ENCODE measurements at places on chromosomes 11 and 22. TPM values are rescaled to one million over a fixed set of nuclear protein-coding genes. Genes with fewer than 3 reads are reported as not detected.

DNA sequence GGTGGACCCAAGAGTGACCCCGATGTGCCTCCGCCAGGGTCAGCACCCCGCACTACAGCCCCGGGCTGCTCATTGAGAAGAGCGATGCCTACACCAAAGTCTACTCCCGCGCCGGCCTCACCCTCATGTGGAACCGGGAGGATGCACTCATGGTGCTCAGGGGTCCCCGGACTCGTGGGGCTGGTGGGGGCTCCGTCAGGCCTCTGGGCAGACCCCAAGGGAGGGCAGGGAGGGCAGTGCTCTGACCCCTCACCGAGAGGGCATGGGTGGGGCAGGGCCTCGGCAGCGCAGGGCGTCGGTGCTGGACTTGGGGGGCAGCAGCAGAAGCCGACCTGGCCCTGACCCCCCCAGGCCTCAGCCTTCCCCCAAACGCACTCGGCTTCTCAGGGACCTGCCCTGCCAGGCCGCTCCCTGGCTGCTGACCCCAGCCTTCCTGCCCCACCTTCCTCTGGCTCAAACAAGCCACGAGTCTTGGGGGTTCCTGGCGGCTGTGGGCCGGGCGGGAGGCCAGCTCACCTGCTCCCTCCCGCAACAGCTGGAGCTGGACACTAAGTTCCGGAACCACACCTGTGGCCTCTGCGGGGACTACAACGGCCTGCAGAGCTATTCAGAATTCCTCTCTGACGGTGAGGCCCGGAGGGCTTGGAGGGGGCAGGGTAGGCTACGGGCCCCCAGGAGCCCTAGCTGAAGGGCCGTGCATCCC lies 2.9 kb downstream of the MUC2 start:
- H3K27me3 ChIP-seq: no peaks in the 10 kb centered on the region
- DNase-seq: no peak
- H3K27ac ChIP-seq: no peak overlapping the region
- H3K4me3 ChIP-seq: no peak overlapping the region
- no peaks in the 10 kb centered on the region for H3K4me1 ChIP-seq

- H3K36me3 ChIP-seq: no peaks in the 10 kb centered on the region
- no peaks in the 10 kb centered on the region for H3K4me1 ChIP-seq
- no peak for DNase-seq
- no peak overlapping the region for H3K27ac ChIP-seq
- no peaks in the 10 kb centered on the region for H3K27me3 ChIP-seq
- H3K4me3 ChIP-seq: no peak overlapping the region
These were observed 304.8 kb upstream of the PITPNB start for GRCh38 chr22:28223826-28224225.

DNA sequence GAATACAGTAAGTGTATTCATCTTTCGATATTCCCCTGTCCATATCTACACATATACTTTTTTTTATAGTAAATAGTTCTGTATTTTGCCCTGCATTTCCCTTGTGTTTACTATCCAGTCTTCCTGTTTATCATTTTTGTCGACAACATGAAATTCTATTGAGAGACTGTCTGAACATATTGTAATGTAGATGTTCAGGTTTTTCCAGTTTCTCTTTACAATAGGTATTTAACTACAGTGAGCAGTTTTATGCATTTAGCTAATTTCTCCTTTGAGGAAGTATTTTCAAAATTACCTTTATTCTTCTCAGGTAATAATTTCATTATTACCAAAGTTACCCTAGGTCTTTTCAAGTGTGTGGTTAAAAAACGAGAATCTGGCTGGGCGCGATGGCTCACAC lies 16.7 kb downstream of the PIK3IP1 start:
- no peak overlapping the region for H3K27ac ChIP-seq
- no peaks in the 10 kb centered on the region for H3K27me3 ChIP-seq
- peaks cover 82% of the 10 kb centered on the region for H3K4me1 ChIP-seq
- no peak overlapping the region for H3K4me3 ChIP-seq
- no peak for DNase-seq
- H3K36me3 ChIP-seq: peaks cover 60% of the 10 kb centered on the region

GRCh38 chr22:46731246-46732040 lies 6.6 kb downstream of the CERK start:
- H3K27me3 ChIP-seq: no peaks in the 10 kb centered on the region
- DNase-seq: no peak
- H3K4me3 ChIP-seq: no peak overlapping the region
- peak overlapping the region; percentile 40 for H3K27ac ChIP-seq
- H3K36me3 ChIP-seq: peaks cover 42% of the 10 kb centered on the region
- peaks cover 90% of the 10 kb centered on the region for H3K4me1 ChIP-seq

DNA sequence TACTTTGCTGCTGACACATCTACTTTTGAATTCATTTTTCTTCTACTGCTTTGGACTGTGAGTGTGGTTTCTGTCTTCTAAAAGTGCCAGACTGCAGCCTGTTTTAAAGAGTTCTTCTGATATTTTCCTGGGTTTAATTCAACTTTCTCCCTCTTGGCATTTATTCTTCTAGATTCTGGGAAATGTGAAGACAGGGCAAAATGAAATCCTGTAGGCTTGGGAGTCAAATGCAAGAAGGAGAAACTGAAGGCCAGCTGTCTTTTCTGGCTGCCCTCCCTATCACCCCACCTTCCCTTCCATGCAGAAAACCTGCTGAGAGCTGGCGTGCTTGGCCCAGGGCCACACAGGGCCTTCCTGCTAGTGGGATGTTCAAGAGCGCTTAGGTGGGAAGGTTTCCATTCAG lies 7.6 kb downstream of the ZNF70 start:
- H3K27ac ChIP-seq: no peak overlapping the region
- H3K4me1 ChIP-seq: no peaks in the 10 kb centered on the region
- DNase-seq: no peak
- H3K36me3 ChIP-seq: peaks cover 25% of the 10 kb centered on the region
- no peaks in the 10 kb centered on the region for H3K27me3 ChIP-seq

The LRRC32 gene
- total RNA-seq: 1.8 TPM

The CD44 gene
- total RNA-seq: 1,283 TPM

The APOA5 gene
- not detected for total RNA-seq

The PLAAT5 gene
- 0.16 TPM for total RNA-seq

The DRAP1 gene
- total RNA-seq: 59.1 TPM
